NCI-H460 (cell line): ENCODE measurements at places on chromosomes 12 and 14. TPM values are rescaled to one million over a fixed set of nuclear protein-coding genes. Genes with fewer than 3 reads are reported as not detected.

Gene ZNF605
- total RNA-seq: 12.6 and 17.3 TPM in 2 replicates

DNA sequence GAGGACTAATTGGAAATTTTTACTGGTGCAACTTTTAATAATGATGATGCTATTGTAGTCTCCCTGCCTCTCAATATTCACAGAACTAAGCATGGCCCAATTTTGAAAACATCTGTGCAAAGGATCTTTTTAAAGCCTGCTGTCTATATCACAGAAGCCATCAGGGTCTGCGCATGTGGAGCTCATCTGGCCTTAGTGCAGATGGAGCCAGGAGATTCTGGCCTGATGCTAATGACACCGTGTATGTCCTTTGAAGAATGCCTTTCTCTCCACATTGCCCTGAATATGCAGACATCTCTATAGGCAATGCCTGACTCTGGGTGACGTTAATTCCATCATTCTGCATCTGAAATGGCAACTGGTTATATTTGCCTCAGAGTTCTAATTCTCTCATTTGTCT, 1205.9 kb downstream of the AACS start:
- no peak for DNase-seq

DNA sequence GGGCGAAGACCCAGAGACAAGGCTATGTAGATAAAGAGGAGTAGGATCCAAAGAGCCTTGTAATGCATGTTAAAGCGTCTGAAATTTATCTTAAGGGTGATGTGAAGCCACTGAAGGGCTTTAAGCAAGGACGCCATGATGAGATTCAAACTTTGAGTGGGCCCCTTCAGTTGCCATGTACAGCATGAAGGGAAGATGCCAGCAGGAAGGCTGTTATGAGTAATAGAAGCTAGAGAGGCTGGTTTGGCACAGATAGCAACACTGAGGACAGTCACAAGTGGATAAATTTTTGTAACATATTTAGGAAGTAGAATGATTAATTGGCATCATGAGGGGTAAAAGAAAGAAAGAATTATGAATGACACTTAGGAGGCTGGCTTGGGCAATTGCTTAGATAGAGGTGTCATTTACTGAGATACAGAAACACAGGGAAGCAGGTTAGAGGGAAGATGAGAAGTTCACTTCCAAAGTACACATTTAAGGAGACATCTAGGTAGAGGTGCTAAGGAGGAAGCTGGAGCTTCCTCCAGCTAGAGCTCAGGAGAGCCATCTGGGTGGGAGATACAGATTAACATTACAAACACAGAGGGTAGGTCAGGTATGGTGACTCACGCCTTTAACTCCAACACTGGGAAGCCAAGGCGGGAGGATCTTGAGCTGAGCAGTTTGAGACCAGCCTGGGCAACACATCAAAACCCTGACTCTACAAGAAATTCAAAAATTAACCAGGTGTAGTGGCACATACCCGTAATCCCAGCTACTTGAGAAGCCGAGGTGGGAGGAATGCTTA, 13.7 kb downstream of the ATG2B start:
- no peak for DNase-seq

Gene SMCO2
- total RNA-seq: 0.27 TPM in 1 of 2 replicates, not detected in the other

GRCh38 chr12:117091758-117092510, 7.3 kb downstream of the TESC start:
- DNase-seq: no peak

GRCh38 chr14:53509276-53510244, 356.4 kb upstream of the DDHD1 start:
- DNase-seq: no peak

DNA sequence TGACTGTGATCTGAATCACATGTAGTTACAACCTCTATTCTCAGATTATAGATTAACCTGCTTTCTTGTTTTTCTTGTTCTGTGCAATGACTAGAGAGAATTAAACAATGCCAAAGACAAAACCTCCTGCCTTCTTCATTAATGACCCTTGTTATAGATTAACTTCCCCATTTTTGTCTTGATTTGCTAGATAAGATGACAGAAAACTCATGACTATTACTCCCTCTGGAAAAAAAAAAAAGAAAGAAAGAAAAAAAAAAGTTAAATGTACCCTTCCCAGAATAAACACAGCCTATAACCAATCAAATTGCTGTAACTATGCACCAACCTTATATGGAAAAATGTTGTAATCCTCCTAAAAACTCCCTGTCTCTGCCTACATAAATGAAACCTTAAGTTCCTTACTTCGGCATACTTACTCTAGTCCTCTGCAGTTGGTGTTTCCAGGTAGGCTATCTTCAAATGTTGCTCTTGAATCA, 41.1 kb upstream of the PCED1B start:
- DNase-seq: no peak

- DNase-seq: no peak
Measured at GRCh38 chr14:55332654-55333570, 61.7 kb downstream of the FBXO34 start.

DNA sequence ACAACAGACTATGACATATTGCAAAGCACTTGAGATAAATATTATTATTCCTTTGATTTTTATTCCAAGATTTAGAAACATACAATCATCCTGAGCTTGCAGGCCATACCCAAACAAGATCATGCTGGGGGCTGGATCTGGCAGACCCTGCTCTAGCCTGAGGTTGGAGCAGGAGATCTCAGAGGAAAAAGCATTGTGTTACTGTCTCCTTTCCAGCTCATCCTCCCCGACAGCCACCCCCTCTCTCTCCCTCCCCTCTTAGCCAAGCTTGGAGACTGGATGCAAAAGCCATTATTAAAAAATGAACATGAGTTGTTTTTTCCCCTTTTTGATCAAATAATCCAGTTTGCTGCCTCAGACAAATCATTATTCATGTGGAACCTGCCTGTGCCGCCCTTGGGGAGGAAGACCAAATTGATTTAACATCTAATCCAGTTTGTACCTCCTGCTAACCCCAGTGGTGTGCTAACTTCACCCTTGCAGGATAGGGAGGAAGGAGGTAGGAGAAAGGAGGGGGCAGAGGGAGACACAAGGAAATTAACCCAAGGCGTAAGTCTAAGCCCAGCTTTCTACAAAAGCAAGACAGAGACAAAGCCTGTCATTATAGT, 565.8 kb upstream of the TBX3 start:
- DNase-seq: no peak

DNA sequence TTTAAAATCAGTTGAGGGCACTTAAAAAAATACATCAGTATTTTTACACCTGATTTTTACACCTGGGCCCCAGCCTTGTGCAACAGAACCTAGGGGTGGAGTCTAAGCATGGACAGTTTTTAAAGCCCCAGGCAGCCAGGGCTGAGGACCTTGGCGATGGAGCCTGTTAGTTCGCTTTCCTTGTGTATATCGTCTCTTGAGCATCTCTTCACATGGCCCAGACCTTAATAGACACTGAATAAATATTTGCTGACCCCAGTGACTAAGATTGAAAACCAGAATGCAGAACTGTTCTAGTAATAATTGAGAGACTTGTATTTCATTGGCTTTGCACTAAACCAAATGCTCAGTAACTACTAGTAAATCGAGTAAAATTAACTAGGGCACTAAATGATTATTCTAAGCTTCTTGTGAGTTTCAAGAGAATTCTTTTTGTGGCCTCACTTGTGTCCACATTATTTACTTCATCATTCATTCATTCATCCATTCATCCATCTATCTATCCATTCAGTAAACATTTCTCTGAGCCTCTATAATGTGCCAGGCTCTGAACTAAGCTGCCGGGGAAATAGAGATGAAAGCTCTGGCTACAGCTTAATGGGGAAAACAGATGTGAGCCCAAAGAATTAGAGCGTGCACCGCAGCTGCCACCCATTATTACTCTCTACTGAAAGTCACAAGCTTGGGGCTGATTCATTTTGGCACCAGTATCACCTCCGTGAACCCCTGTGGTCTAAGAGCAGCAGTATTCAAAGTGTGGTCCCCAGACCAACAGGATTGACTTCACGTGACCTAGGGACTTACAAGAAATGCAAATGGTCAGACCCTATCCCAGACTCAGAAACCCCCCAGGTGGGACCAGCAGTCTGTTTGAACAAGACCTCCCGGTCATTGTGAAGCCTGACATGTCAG, 30.7 kb upstream of the BCL7A start:
- no peak for DNase-seq

Gene DACT1
- 0.89 TPM in 1 of 2 replicates, not detected in the other for total RNA-seq

DNA sequence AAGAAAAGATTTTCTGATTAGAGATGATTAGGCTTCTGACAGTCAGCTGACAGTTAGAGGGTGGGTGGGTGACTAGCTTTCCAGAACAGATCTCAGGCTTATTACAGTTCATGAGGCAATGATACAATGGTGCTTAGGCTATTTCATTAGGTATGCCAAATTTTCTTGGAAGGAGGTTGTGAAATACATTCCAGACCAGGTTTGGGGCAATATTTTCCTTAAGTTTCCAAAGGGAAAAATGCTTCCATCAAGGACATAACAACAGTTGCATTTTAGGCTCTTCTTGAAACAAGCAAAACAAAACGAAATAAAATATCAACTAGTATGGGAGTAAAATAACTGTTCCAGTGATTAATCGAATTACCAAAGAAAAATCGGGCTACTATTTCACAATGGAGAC, 59.3 kb upstream of the CNTN1 start:
- no peak for DNase-seq

Gene ANO6
- 66.8 and 70.3 TPM in 2 replicates for total RNA-seq

Gene PMCH
- total RNA-seq: not detected in 2 replicates

DNA sequence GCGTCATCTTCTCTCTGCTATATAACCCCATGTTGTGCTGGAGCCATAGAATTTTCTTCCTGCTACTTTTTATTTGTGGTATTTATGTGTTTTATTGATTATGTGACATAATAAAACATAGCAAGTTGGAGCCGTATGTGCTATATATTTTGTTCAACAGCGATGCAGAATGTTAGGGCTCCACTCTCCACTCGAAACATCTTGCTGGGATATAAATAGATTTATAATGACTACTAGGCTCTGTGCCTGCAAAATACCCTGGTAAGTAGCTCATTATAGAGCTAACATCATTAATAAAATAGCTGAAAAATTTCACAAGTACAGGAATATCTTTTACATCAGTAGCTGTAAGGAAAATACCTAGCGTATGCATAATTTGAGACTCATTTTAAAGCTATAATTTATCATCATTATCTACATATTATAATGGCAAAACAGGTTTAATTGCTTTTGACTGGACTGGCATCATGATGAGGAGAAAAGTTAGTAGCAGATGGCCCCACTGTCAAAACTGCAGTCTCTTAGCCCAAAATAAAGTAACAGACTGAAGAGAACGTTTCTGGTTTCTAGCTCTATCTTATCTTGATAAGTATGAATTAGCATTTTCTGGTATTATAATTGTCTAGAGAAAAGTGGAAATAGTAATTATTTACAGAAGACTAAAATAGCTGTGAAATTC, 263.0 kb downstream of the NEDD1 start:
- no peak for DNase-seq

DNA sequence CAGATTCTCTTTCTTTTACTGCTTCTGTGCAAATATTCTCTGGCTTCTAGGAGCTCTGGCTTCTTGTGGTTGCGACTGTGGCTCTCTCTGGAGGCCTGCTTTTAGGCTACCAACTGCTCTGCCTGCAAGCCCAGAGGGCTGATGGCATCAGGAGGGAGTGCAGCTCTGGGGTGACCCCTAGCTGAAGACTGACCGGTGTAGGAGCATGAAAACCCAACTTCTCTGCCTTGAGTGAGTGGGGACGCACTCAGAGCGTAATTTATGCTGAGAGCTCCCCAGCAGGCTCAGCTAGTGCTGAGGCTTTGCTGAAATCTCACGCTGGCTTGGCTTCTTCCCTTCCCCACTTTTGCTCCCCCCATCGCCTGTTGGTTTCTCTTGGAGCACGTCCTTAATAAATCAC, 29.9 kb upstream of the RBM19 start:
- no peak for DNase-seq

DNA sequence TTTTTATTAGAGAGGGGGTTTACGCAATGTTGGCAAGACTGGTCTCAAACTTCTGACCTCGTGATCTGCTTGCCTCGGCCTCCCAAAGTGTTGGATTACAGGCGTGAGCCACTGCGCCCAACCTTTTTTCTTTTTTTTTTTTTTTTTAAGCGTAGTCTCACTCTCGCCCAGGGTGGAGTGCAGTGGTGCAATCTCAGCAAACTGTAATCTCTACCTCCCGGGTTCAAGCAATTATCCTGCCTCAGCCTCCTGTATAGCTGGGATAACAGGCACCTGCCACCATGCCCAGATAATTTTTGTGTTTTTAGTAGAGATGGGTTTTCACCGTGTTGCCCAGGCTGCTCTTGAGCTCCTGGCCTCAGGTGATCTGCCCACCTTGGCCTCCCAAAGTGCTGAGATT, 8.8 kb upstream of the HECTD1 start:
- DNase-seq: no peak

DNA sequence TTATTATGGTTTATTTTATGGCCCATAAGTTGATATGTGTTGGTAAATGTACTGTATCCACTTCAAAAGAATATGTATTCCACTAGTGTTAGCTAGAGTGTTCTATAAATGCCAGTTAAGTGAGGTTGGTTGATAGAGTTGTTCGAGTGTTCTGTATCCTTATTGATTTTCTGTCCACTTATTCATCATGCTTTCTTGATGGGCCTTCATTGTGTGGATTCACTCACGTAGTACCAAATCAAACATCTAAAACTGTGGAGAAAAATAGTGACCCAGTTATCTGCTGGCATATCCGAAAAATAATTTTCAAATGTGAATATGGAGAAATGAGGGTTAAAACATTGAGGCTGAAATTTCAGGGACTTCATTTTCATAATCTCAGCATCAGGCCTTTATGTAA, 230.4 kb downstream of the TRHDE start:
- no peak for DNase-seq

GRCh38 chr12:62761658-62762057, 173.3 kb downstream of the PPM1H start:
- DNase-seq: no peak

DNA sequence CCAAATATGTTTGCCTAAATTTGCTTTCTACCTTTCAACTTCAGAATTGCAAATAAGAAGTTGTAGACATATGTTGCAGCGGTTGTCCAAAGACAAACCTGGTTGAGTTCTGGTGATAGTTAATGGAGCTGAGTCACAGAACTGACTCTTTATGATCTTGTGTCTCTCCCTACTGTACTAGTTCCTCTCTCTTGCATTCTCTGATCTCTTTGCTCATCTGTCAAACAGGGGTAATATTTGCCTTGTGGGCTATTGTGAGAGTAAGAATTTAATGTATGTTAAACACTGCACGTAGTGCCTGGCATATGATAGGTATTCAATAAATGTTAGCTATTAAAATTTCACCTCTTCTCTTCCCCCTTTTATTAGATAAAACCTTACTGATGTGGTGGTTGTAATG, 283.5 kb upstream of the RGS6 start:
- no peak for DNase-seq

DNA sequence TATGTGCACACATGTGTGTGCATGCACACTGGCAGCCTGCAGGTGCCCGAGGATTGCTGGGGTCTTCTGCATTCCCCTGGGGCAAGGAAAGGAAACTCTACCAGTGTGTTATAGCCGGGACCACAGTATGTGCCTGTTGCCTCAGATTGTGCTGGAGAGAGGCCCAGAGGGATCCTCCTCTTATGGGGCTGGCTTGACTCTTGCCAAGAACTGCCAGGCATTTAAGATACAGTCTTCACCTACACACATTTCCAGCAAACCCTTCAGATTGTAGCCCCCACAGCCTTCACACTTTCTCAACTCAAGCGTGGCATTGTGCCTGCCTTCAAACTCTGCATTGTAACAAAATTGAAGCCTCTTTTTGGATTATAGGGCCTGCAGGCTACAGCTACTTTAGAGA, 176.7 kb upstream of the DYRK2 start:
- no peak for DNase-seq
